ENCODE measurements at places on chromosomes 5 and 9.

DNA sequence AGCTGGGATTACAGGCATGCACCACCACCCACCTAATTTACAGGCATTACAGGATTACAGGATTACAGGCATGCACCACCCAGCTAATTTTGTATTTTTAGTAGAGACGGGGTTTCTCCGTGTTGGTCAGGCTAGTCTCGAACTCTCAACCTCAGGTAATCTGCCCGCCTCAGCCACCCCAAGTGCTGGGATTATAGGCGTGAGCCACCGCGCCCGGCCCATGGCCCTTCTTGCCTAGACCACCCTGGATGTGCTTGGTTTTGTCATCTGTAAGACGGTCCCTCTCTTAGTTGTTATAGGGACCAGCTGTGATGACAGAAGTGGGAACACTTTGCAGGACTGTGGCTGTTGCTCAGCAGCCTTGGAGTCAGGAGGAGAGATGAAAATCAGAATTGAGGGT, 3.5 kb upstream of the PHYKPL start:
- no peak for DNase-seq

DNA sequence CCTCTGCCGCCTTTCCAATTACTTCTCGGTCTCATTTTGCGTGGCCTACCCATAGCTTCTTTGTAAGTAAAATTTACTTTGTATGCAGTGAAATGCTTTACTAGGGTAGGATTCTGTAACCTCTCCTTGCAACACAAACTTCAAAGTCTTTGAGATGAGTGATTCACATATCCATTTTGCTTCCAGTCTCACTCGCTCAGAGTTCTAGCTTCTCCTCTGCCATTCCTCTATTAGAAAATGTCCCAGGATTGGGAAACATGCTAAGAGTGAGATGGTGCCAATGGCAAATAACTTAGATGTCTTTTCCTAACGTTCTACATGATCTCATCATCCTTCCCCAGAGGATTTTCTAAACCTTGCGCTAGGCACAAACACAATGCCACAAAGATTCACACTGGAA, 270.5 kb upstream of the SLC30A5 start:
- DNase-seq = no peak

- DNase-seq = no peak
These were observed 289.9 kb downstream of the SLIT3 start for GRCh38 chr5:169011009-169011408.

DNA sequence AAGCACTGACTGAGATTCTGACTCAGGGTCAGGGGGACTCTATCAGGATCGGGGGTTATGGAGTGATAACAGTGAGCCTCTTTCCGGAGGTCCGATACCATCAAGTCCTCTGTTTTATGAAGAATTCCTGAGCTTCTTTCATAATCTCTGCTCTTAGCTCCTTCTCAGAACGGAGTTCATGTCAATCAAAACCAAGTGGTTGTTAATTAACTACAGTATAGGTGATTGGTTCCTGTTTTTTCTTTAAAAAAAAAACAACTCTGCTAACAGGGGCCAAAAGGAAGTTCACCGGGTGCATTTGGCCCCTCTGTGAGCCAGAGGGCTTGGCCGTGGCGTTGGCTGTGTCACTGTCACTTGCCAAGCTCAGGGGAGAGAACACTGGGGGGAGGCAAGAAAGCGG, 4.0 kb downstream of the GFI1B start:
- DNase-seq = no peak
